ENCODE measurements at places on chromosomes 11 and 22. TPM values are rescaled to one million over a fixed set of nuclear protein-coding genes. Genes with fewer than 3 reads are reported as not detected.

DNA sequence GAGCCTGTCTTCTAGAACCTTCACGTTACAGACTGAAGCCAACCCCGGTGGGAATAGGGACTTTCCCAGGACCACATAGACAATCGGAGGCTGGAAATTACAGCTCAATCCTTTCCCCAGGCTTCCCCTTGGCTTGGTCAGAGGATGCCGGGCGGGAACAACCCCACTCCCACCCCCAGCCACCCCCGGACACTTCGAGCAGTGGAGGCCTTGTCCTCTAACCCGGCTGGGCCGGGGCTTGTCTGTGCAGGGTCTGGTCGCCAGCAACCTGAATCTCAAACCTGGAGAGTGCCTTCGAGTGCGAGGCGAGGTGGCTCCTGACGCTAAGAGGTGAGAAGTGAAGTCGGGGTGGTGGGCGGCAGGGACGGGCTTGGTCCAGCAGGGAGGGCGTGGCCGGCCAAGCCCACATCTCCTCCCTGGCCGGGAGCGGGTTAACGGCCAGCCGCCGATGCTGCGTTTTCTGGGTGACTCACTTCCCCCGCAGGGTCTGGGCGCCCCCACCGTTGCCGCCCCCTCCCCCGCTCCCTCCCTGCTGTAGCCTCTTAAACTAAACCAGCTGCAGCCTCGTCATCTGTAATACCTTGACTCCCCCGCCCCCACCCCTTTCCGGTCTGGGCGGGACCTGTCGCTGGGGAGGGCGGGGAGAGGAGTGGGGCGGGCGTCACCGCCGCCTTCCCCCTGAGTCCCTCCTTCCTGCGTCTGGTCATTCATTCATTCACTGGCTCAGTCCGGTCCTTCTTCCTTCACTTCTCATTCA lies 1.5 kb downstream of the LGALS1 start:
- DNase-seq = peak; percentile 95

DNA sequence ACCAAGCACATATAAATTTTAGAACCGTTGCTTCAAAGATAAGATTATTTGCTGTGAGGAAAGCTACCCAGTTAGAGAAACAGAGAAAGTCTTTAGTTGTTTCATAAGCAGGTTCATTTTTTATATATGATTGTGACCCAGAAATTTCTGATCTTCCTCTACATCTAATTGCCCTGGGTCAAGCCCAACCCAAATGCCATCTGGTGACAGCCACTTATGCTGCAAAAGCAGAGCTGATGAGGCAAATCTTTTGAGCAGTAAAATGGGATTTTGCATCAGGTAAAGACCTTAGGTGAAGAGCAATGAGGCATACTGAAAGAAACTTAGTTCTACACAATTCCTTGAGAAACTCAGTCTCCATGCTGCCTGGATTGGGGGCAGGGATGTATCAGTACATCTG lies 28.0 kb downstream of the SYT9 start:
- no peak for DNase-seq

DNA sequence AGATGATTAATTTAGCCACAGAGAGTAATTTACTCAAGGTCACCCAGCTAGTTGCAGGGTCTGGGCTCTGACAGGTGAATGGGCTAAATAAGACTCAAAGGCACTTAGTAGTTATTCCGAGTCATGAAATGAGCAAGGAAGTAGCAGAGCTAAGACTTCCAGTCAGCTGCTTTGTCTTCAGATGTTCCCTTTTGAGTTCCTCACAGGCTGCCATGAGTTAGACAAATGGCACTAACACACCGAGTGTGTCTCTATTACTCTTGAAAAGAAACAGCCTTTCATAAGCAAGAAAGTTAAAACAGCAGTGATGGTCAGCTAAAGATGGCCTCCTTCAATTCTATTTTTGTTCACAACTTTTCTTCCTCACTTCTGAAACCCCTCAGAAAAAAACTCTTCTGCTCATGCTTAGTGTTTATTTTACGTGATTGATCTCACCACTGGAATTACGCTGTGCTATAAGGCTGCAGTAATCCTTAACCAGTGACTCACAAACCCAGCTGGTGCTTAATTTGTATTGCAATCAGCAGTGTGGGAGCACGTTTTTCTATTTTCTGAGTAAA lies 389.1 kb downstream of the AASDHPPT start:
- DNase-seq = no peak

GRCh38 chr22:25382762-25383161 lies 163.3 kb downstream of the CRYBB2 start:
- DNase-seq = no peak

- DNase-seq = no peak
These were observed 94.2 kb downstream of the PTPRJ start for GRCh38 chr11:48074425-48075181.

GRCh38 chr11:65792456-65792855 lies 5.6 kb downstream of the OVOL1 start:
- peak; percentile 49 for DNase-seq

- DNase-seq = peak; percentile 26
These were observed 49.4 kb downstream of the CLMP start for GRCh38 chr11:123145661-123146060.

DNA sequence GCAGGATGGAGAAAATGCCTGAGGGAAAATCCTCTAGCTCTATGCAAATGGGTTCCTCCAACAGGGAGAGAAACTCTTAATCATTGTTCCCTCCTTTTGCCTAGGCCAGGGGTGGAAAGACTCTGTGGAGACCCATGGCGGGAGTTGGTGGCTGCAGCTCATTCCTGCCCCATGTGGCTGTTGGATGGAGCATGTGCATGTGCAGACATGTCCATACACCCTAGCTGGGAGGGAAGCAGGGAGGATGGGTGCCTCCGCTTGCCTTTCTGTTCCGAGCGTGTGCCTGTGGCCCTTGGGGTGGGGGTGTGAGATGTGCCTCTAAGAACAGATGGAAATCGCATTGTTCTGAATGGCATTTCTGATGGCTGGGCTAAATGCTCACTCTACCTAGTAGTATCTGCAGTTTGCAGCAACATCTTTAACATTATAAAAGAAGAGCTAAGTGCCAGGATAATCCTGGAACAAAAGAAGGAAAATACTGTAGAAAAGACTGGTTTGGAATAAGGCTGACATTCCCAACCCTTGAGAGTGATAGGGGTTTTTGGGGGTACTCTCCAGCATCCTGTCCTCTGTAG lies 31.7 kb downstream of the METTL15 start:
- no peak for DNase-seq

- peak; percentile 93 for DNase-seq
These were observed 669 bp downstream of the MICAL3 start for GRCh38 chr22:18023509-18024275.

- DNase-seq = no peak
These were observed 24.4 kb downstream of the QSER1 start for GRCh38 chr11:32916994-32917393.

DNA sequence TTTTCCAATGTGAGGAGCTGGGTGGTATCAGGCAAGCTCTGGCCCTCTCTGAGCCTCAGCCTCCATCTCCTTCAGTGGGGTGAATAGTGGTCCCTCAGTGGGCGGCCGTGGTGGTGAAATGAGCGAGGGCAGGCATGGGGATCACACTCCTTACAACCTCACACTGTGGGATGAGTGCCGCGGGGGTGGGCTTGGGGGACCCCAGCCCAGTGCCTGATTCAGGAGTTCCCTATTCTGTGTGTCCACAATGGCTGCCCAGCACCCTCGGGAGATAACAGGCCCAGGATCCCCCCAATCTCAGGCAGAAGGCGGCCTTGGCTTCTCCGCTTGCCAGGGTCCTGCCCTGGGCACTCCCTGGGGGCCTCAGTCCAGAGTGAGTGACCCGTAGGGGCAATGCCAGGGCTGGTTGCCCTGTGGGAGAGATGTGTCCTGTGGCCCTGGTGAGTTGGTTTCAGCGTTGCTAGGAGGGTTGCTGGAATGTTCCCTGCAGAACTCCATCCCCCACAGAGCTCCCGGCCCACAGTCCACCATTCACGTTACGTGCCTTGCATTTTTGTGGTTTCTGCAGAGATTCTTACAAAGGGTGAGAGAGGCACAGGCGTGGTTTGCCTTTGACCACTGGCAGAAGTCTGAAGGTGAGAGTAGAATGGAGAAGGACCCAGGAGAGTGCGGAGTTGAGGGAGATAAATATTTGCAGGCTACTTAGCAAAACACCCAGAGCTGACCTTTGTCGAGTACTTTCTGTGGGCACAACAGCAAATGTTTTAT lies 2.9 kb downstream of the ALDH3B1 start:
- no peak for DNase-seq

DNA sequence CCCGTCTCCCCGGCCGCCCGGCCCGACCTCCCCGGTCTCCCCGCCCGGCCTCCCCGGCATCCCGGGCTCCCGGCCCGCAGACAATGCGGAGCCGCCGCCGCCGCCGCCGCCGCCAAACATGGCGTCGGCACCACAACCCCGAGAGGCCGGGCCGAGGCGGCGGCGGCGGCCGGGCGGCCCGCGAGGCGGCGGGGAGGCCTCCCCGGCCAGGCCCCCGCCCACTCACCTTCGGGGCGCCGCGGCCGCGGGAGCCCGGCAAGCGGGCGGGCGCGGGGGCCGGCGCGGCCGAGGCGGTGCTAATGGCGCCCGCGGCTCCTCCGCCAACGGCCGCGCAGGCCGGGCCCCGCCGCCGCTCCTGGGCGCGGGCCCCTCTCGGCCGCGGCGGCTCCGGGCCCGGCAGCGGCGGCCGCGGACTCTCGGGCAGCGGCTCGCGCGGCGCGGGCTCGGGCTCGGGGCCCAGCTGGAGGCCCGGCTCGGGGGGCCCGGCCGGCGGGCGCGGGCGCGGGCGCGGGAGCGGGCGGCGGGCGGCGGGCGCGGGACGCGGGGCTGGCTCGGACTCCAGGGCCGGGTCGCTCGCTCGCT lies 311 bp downstream of the BRD1 start:
- DNase-seq = no peak

DNA sequence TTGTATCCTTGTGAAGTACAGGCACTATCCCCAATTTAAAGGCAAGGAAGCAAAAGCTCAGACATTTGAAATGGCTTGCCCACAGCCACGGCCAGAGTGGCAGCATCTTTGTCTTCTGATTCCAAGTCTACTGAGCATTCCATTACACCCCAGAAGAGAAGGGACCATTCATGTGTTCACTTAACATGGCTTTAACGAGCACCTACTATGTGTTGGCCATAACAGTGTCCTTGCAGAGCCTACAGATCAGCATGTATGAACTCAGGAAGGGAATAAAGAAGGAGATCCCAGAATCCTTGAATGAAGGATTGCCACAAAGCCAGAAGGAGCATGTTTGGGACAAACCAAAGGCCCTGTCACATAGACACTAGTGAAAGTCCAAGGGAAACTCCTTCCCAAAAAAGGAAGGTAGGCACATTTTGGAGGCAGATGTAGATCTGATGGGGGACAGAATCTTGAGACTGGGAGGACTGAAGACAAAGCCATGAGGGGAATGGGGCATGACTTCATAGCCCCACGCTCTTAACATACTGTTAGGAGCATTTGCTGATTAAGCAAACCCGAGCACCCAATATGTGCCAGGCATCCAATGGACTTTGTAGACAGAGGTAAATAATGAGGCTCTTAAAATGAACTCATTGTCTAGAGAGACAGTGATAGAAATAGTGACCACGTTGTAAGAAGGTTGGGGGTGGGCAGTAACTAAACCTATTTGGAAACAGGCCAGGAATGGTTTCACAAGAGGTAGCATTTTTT lies 54.9 kb downstream of the P4HA3 start:
- DNase-seq = no peak

DNA sequence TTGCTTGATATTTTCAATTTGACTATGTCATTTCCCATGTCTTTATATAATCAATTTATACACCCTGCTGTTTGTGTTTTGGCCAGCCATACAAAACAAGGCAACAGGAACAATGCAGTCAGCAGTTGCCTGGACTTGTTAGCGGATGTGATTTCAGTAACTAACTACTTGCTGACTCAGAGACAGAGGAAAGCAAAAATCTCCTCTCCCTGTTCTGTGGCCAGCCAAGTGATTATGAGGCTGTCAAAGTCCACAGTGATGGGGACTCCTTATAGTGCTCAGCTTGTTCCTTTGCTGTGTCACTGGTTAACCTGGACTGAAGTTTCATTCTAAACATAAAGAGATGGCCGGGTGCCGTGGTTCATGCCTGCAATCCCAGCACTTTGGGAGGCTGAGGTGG lies 32.6 kb upstream of the APLP2 start:
- DNase-seq = no peak

GRCh38 chr11:132648851-132649250 lies 883.5 kb downstream of the OPCML start:
- DNase-seq = no peak

DNA sequence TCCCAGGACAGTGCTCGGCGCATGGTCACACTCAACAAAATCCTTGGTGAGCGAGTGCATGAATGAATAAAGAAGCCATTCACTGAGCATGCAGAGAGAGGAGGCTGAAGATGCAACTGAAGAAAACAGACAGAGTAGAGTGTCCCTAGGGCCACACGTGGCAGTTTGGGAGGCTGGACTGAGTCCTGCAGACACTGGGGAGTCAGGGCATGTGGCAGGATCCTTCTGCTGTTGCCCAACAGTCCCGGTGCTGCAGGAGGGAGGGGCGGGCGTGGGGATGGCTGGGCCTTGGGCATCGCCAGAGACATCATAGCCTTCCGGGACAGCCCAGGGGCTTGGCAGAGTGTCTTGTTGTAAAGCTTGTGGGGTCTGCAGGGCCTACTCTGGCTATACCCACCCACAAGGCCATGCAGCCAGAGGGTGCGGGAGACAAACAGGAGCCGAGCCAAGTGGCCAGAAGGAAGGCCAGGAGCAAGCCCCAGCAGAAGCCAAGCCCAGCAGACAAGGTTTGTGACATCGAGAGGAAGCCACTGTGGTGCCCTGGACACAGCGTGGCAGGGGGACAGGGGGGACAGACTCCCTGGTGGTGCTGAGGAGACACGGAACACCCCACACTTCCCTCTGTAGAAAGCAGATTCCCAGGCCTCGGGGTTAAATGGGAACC lies 26.7 kb upstream of the FBLN1 start:
- DNase-seq = no peak

GRCh38 chr11:69684651-69685050 lies 9.5 kb upstream of the LTO1 start:
- DNase-seq = peak; percentile 32

- DNase-seq = no peak
These were observed 16.9 kb downstream of the RTCB start for GRCh38 chr22:32395107-32395506.

Gene GAL3ST1
- 8.4 TPM for total RNA-seq

Gene TRPC6
- total RNA-seq = 1.4 TPM

Gene FADS3
- 27.1 TPM for total RNA-seq

Gene SPON1
- 4.6 TPM for total RNA-seq

Gene CRYBA4
- total RNA-seq = 0.22 TPM

Gene TMA7B
- total RNA-seq = not detected

Measured in H7 (cell line).